Body of pancreas (tissue), 4 donors: ENCODE measurements at places on chromosomes 3 and 15. TPM values are rescaled to one million over a fixed set of nuclear protein-coding genes. Genes with fewer than 3 reads are reported as not detected.

Gene TICRR
- total RNA-seq: under 0.01 TPM

Gene ZNF385D
- 3.9 TPM for total RNA-seq

Gene DPPA4
- not detected for total RNA-seq

DNA sequence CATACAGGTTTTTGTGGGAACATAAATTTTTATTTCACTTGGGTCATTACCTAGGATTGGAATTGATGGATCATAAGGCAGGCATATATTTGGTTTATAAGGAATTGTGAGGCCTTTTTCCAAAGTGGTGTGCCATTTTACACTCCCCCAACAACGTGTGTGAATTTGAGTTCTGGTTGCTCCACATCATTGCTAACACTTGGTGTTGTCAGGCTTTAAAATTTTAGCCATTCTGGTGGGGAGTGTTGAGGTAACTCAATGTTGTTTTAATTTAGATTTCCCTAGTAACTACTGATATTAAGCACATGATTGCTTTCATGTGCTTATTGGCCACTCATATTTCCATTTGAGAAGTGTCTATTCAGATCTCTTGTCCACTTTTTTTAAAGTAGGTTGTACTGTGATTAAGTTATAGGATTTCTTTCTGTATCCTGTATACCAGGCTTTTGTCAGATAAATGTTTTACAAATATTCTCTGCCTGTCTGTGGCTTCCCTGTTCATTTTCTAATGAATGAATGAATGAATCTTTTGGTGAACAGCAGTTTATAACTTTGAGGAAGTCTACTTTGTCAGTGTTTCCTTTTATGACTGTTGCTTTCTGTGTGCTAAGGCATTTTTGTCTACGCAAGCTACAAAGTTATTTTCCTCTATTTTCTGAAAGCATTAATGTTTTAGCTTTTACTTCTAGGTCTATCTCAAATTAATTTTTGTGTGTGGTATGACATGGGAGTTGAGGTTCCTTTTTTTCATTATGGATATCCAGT, 17.9 kb upstream of the NR2C2 start:
- H3K27ac ChIP-seq: no peak overlapping the region
- H3K4me3 ChIP-seq: no peak overlapping the region
- no peaks in the 10 kb centered on the region for H3K36me3 ChIP-seq
- H3K4me1 ChIP-seq: no peaks in the 10 kb centered on the region
- H3K27me3 ChIP-seq: no peaks in the 10 kb centered on the region

GRCh38 chr15:41597787-41598186, 38.8 kb downstream of the TYRO3 start:
- H3K36me3 ChIP-seq: no peaks in the 10 kb centered on the region
- no peak overlapping the region for H3K4me3 ChIP-seq
- no peaks in the 10 kb centered on the region for H3K27me3 ChIP-seq
- DNase-seq: no peak
- H3K4me1 ChIP-seq: no peaks in the 10 kb centered on the region
